Ovary (tissue), 10 donors: ENCODE measurements at places on chromosomes 3 and 15. TPM values are rescaled to one million over a fixed set of nuclear protein-coding genes. Genes with fewer than 3 reads are reported as not detected.

GREM1 gene
- 0.11 TPM for total RNA-seq

AP3B2 gene
- 1.7 TPM for total RNA-seq

DNA sequence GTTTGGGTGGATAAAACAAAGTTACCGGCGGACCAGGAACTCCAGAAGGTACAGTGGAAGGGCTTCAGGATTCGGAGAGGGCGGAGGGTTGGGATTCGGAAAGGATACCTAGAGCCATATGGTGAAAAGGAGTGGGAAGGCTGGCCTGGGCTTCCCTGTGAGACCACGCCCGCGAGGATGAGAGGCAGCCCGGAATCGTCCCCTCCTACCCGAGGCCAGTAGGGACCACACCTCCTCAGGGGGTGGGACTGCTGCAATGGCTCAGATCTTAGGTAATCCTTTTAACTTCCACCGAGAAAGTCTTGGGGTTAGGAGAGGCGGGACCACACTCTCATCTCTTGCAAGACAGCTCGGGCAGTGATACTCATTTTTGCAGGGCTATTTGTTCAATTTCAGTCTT, 511.3 kb downstream of the OCA2 start:
- no peak for DNase-seq

- no peak for DNase-seq
Observed at GRCh38 chr15:57526076-57526475, 65.6 kb upstream of the MYZAP start.

DNA sequence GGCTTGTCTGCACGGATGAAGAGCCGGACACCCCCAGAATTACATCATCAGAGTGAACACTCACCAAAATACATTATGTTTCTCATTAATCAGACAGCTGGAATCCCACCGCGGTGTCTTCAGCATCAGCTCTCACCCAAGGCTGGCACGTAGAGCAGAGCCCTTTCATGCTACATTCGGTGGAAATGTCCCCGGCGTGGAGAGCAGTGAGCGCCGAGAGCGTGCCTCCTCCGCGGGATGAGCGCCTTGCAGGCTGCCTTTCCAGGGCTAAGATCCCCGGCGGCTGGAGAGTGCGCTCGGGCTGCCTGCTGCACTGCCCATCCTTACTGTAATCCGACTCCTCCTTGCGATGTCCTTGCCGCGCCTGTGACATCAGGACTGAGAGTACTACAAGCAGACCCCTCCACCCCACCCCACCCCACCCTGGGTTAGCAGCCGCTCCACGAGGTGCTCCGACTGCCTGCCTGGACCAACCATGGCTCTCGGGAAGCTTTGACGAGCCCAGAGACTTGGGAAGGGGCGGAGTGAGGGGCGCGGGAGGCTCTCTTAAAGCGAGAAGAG, at the start of gene ZNF385D:
TSS of gene ZNF385D (minus strand) at position 380 of the 561 bp plus-strand sequence. CDS start at position 86, 294 bp downstream.
- peak; percentile 17 for DNase-seq
